Mucosa of descending colon (tissue), 3 donors: ENCODE measurements at places on chromosomes 5 and 9.

DNA sequence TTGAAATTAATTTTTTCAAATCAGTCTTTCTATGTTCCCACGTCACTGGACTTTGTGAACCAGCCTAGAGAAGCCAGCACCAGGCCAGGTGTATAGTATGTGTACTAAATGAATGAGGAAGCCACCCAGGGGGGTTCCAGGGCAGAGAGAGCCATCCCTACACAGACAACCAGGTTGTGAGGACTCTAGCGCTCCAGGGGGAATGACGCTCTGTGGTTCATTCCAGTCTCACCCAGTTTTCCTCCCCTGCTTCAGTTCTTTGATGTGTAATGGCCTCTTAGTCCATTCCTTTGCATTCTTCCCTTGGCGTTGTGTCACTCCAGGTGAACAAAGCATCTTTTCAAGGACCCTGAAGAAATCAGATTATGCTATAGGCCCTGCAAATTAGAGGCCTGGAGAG lies 330.6 kb downstream of the NSG2 start:
- DNase-seq = no peak

DNA sequence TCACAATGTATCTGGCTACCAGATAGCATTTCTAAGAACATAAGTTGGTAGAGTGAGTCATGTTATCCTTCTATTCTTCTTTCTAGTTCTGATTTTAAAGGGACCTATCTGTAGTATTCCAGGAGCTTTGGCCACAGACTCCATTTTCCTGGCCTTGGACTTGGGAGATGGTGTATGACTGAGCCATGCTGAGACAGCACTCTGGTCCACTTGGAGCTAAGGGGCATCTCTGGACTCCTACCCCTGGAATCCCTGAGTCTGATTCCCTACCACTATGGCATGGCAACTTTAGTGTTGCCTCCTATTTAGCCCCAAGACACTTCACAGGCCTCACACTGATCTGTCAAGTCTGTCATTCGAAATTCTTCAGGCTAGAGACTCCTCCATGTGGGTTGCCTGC lies 58.8 kb downstream of the BAAT start:
- DNase-seq = no peak

- peak; percentile 60 for DNase-seq
Observed at GRCh38 chr9:133973791-133974630, 18.1 kb downstream of the VAV2 start.

- DNase-seq = no peak
Observed at GRCh38 chr9:114153761-114154599, 1.4 kb upstream of the COL27A1 start.

DNA sequence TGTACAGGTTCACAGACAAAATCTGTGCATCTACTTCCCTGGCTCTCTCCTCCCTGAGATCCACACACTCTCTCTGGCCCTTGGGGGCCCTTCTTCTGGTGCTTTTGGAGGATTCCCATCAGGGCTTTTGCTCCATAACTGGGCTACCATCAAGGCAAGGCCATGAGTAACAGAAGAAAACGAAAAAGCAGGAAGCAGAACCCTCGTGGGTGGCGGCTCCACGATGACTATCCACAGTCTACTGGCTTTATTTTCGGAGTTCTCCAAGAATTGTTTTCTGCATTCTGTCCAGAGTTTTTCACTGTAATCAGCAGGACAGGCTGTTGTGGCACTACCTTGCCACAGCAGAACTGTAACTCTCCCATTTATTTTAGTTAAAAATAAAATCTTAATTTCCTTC lies 19.9 kb downstream of the PNPLA7 start:
- DNase-seq = no peak
